HFFc6 (cell line): ENCODE measurements at places on chromosomes 5 and 9. TPM values are rescaled to one million over a fixed set of nuclear protein-coding genes. Genes with fewer than 3 reads are reported as not detected.

DNA sequence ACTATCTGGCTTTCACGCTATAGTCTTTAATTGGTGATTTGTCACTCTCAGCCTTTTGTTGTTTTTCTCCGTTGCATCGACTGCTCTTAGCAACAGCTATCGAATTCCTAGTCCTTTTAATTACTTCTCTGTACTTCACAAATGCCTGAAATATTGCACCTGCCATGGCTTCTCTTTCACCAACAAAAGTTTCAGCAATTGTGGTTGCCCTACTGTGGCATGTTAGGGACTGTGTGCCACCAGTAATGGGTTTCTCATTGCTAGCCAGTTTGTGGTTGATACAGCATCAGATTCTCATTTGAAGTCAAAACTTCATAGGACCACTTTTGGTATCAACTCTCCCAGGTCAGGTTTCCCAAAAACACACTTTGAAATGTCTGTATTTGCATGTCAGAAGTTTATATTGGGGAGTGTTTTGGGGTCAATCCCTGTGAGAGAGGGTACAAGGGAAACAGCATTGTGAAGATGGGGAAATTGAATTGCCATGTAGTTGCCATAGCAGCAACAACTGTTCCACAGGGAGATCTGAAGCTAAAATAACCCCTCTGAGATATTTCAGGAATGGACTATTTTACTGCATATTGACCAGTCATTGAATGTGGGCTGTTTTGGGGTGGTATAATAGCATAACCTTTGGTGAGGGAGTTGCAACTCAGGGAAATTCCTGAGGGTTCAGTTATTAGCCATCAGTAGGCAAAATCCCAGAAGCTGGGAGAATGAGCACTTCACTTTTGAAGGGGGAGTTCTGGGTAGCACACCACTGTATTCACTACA, 99.2 kb downstream of the WDR70 start:
- DNase-seq, result no peak

DNA sequence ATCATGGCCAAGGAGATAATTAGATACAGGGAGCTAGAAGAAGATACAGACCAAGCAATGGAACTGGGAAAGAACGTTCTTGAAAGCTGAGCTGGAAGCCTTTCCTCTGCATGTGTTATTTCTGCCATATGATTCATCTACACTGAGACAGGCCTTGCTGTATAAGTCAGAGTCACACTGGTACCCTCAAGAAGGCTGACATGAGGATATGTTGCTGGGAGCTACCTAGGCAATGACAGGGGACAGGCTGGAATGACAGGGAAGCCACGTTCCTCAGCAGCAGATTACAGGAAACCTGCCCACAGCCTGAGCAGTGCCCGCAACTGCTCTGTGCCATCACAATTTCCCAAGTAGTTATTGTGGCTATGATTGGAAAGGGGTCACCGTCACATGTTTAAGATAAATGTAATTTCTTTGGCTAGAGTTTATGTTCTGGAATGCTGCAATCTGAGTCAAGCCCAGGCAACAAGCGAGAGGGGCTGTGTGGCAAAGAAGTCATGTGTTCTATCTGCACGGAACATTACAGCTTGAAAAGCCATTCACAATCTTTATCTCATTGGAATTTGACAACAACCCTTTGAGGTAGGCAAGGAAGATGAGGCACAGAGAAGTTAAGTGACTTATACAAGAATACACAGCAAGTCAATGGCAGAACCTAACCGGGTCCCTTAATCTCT, 108.2 kb downstream of the TTLL11 start:
- peak; percentile 90 for DNase-seq

GRCh38 chr9:88745276-88746001, 210.5 kb downstream of the NXNL2 start:
- DNase-seq, result peak; percentile 83

DNA sequence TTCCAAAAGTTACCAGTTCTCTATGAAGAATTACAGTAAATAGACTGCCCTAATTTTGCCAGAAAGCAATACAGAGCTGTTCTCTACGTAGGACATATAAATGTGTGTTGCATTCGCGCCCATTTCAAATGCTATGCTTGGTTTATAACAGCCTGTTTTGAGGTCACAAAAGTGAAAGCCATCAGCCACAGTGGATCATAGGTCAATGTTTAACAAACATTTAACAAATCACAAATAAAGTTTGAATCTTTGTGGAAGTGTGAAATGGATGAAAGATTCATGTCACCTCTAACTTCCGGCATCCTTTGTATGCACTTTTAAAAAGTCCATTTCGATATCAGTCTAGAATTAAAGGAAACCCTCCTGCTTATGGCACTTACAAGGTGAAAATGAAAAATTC, 371.3 kb downstream of the GLIS3 start:
- DNase-seq, result no peak

DNA sequence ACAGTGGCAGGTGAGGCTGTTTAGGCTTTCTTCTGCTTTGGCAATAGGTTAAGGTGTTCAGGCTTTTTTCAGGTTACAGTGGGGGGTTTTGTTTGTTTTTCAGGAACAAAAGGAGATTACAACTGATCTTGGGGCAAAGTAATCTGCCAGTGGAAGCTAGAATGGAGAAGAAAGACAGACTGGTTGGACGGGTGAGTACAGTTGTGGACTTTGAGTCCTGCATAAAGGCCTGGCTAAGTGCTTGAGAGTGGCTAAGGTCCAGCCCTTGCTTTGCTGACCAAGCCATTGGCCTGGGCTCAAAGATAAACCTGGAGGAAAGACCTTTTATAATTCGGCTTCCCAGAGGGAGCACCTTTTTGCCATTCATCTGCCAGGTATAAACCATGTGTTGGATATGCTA, 63.1 kb downstream of the MTMR12 start:
- no peak for DNase-seq

DNA sequence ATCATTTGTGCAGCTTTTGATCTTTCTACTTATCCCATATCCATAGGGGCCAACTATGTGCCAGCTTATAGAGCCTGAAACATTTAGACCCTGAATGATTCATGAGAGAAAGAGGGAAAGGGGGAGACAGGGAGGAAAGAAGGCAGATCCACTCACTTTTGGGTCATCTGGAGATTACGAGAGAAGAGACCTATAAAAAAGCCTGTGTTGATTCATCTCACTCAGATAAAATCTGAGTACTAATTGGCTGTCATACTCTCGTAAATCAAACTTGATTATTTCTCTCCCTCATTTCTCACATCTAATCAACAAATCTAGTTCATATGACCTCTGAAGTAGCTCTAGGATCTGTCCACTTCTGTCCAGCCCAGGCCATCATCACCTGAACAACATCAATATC, 137.1 kb downstream of the ARL15 start:
- DNase-seq, result peak; percentile 17

DNA sequence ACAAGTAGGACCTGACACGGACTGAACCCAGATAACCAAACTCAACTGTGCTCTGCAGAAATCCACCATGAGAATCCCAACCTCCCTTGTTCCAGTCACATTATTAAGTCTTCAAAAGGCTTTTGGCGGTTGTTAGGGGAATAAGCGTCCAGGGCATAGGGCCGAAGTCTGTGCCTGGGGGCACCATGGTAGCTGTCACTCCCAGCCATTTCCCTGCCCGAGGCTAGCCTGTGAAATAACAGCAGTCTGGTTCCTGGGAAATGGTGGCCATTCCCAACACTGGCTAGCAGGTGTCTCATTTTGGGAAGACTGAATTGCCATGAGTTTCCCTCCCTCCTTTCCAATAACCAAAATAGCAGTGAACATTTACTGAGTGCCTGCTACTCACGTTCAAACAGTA, 122.2 kb downstream of the CRB2 start:
- DNase-seq, result no peak

GRCh38 chr9:107198718-107199117, 84.4 kb upstream of the RAD23B start:
- DNase-seq, result no peak

DNA sequence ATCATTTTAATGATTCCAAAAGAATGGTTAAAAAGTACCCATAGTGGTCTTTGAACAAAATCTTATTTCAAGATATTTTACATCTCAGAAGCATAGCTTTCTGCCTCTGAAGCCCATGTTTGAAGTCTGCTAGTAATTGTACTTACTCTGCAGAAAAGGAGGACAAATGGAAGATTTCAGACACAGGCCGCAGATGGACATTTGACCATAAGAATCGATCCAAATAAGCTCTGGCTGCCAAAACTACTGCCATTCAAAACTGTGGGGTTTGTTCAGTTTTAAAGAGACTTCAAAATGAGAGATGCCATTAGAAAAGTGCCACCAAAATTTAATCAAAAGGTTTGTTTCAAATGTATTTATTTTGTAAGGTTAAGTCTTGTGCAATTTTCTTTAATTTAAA, 306.7 kb downstream of the DTWD2 start:
- DNase-seq, result no peak

GRCh38 chr9:119838210-119838609, 469.0 kb upstream of the BRINP1 start:
- DNase-seq, result no peak

- no peak for DNase-seq
Measured at GRCh38 chr9:71590362-71590761, 178.0 kb downstream of the CEMIP2 start.

- no peak for DNase-seq
Measured at GRCh38 chr9:26244661-26245451, 566.6 kb upstream of the TUSC1 start.

DNA sequence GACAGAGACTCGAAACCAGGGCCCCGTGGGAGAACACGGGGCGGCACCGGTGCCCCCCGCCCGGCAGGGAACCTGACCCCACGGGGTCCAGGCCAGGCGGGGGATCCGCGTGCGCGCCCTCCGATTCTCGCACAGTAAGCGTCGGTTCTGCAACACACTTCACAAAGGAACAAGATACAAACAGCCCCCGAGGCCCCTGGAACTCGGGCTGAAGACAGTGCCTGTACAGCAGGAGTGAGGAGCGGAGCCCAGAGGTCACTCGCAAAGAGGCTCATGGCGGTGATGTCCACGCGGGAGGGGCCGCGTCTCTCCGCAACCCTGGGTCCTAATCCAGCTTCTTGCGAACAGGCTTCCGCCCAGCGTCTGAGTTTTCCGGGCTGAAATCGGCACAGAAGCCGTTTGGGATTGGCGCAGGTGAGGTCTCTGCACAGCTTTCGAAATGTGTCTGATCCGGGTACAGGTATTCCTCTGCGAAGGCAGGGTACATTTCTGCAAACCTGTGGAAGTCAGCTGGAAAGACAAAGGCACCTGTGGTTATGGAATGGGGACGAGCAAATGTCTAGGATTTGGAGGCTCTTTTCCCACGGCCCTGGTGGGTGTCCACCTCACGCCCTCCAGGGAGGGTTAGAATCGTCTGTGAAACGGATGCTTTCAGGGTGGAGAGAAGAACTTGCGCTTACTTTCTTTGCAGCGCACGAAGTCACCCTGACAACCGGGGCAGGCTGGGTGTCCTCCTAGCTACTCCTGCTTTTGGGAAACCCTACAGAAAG, 18.3 kb upstream of the SLC6A3 start:
- no peak for DNase-seq

DNA sequence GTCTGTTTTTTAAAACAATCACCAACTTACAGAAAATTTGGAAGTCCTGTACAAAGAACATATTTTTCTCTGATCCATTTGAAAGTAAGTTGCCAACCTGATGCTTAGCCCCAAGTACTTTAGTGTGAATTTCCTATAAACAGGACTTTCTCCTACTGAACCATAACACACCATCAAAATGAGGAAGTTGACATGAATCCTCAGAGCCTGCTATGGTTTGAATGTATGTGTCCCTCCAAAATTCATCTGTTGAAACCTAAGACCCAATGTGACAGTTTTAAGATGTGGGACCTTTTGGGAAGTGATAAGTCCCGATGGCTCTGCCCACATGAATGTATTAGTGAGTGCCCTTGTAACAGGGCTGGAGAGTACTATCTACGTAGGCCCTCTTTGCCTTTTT, 6.4 kb upstream of the ACOT12 start:
- DNase-seq, result no peak

DNA sequence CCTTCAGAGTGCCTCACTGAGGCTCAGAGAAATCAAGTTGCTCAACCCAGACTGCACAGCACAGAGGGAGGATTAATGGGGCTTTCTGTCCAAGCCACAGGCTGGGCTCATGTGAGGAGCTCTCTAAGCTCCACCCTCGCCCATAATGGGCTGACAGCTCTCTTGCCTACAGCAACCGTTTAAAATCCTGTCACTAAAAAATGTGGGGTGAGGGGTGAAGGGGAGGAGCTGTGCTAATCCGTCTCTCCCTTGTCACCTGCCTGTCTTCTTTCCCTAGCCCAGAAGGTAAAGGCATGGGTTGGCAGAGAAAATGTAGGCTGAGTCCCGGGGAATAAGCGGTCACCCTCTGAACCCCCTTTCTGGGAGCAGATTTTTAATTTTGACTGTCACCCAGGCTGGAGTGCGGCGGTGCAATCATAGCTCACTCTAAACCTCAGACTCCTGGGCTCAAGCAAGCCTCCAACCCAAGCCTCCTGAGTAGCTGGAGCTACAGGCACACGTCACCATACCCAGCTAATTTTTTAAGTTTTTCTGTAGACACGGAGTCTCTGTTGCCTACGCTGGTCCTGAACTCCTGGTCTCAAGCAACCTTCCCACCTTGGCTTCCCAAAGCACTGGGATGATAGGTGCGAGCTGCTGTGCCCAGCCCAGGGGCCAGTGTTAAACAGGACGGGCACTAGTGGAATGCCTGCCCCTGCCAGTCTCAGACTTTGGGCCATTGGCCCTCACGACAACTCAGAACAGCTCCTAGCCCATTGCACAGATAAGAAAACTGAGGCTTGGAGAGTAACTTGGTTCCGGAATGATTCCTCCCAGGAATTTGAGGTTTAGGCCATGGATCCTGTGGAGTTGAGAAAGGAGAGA, 89.5 kb downstream of the LMX1B start:
- no peak for DNase-seq

DNA sequence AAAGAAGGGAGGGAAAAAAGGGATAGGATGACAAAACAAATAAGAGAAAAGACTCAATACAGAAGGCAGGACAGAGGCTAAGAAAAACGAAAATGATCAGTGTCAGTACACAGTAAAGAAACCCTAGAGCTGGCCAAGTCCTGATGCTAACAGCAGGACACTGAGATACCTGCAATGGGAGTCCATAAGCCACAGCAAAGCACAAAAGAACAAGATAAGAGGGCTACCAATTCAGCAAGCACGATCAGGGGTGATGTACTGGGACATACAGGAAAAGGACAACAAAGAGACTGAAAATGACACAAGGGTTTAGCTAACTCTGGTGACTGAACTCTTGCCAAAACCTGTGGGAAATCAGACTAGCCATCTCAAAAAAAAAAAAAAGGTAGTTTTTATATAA, 1072.6 kb upstream of the COX7C start:
- no peak for DNase-seq

- no peak for DNase-seq
Measured at GRCh38 chr9:134992755-134993124, 75.0 kb upstream of the FCN1 start.

GRCh38 chr9:125960626-125961025, 213.5 kb downstream of the PBX3 start:
- DNase-seq, result no peak

The SLC45A2 gene
- total RNA-seq, result not detected in 3 replicates

The NUTM2F gene
- not detected in 3 replicates for total RNA-seq

The HACD4 gene
- 3.5 to 5.3 TPM (median 3.8 TPM) in 3 replicates for total RNA-seq

The BTNL3 gene
- not detected in 3 replicates for total RNA-seq

The PCDHGA2 gene
- total RNA-seq, result 1.5 to 3.7 TPM (median 2.3 TPM) in 3 replicates

The PRR16 gene
- total RNA-seq, result 50.9 to 67.3 TPM (median 66.4 TPM) in 3 replicates

The CAAP1 gene
- 11.9 to 16.0 TPM (median 14.6 TPM) in 3 replicates for total RNA-seq

The MCIDAS gene
- total RNA-seq, result not detected in 3 replicates
